ENCODE measurements at places on chromosomes 3 and 15.

DNA sequence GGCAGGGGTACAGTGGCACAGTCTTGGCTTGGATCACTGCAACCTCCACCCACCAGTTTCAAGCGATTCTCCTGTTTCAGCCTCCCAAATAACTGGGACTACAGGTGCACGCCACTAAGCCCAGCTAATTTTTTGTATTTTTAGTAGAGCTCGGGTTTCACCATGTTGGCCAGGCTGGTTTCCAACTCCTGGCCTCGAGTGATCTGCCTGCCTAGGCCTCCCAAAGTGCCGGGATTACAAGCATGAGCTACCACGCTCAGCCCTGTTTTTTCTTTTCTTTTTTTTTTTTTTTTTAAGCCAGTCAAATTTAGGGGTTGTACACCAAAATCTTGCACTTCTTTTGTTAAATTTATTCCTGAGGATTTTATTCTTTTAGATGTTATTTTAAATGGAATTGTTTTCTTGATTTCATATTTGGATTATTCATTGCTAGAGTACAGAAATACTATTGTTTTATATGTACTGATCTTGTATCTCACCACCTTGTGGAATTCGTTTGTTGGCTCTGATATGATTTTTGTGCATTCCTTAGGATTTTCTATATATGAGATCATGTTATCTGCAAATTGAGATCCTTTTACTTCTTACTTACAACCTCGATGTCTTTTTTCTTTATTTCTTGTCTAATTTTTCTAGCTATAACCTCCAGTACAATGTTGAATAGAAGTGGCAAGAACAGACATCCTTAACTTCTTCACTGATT, 65.6 kb downstream of the ZNF609 start:
- no peak for DNase-seq

- no peak for DNase-seq
Measured at GRCh38 chr15:58551764-58552504, 120.1 kb downstream of the LIPC start.

DNA sequence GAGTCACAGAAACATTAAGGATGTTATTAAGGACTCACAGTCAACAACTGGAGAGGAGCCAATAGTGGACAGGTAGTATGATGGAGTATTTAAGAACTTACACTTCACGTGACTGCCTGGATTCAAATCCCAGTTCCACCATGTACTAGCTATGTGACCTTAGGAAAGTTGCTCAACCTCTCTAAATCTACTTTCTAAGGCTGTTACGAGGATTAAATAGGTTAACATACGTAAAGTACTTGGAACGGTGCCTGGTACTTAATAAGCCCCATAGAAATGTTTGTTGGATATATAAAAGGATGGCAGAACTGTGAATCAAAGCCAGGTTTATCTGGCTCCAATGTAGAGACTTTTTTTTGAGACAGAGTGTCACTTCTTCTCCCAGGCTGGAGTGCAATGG, 24.4 kb downstream of the THRB start:
- DNase-seq: no peak

- DNase-seq: no peak
Measured at GRCh38 chr3:15805756-15806266, 8.0 kb upstream of the ANKRD28 start.

DNA sequence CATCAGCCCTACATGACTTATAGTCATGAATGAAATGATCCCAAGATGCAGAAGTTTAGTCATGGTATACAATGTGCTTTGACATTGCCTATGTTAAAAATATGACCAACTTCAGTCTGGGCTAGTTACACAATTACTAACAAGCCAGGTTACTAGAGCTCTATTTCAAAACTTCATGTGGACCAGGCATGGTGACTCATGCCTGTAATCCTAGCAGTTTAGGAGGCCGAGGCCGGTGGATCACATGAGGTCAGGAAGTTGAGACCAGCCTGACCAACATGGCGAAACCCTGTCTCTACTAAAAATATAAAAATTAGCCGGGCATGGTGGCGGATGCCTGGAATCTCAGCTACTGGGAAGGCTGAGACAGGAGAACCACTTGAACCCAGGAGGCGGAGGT, 613.0 kb downstream of the CADM2 start:
- DNase-seq: no peak

DNA sequence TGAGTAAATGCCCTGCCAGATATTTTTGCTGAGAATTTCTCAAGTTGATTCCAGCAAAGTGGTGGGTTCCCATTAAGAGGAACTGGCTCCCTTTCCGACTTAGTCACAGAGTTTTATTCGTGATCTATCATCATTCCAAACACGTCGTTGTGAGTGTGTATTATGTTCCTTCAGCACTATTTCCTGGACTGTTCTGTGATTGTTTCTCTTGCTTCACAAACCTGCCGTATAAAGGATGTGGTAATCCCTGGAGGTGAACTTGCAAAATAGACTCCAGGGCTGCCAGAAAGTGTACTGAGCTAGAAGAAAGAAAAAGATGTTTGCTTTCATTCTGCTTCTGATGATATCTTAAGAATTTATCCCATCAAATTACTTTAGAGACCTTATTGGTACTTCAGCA, 14.5 kb upstream of the CAPN3 start:
- no peak for DNase-seq

DNA sequence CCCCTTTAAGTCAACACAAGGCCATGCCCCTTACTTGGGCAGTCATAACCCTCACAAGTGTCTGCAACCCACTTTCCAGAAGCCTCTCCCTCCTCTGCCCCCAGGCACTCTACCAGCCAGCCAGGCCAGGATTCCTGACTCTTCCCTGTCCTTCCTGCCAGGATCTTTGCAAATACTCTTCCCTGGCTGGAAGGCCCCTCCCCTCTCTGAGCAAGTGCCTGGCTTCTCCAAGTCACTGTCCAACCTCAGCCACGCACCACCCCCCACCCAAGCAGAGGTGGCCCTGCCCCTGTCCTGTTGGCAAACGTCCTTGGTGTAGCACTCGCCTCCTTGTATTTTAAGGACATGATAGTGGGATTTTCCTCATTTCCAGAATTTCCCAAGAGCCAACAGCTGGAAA, 54.7 kb upstream of the USP3 start:
- no peak for DNase-seq

GRCh38 chr15:29753506-29753905, 68.8 kb downstream of the TJP1 start:
- no peak for DNase-seq

DNA sequence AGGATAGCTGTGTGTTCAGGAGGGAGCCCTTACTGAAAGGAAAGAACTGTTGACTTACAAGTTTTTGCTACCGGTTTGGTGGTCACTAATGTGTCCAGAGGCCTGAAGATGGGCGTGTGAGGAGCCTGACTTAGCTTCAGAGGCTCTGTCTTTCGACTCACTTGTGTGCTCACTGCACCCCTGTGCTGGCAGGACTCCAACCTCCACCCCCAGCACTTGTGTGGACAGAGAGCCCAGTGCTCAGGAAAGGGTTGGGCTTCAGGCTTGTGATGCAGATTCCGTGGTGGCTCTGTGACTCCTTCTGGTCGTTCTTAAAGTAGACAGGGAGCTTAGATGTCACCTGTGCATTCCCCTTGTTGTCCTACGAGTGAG, 100.9 kb downstream of the PGPEP1L start:
- DNase-seq: no peak

GRCh38 chr3:12878141-12878574, 36.8 kb upstream of the RPL32 start:
- DNase-seq: no peak

DNA sequence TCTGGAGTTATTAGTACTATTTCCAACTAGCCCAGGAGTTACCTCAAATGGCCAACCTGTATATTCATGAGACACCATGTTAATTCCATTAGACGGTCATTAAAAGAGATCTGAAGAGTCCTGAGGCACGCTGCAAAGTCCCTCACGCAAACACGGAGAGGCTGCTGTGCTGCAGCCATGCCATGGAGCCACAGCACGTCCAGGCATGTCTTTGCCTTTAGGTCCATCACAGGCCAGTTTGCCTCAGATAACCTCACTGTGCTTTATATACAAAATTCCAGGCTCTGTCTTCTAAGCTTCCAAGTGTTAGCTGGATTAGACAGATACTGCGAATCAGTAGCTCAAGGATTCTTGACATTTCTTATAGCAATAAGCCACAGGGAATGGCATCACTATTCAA, 9.8 kb upstream of the PLAAT1 start:
- DNase-seq: no peak

DNA sequence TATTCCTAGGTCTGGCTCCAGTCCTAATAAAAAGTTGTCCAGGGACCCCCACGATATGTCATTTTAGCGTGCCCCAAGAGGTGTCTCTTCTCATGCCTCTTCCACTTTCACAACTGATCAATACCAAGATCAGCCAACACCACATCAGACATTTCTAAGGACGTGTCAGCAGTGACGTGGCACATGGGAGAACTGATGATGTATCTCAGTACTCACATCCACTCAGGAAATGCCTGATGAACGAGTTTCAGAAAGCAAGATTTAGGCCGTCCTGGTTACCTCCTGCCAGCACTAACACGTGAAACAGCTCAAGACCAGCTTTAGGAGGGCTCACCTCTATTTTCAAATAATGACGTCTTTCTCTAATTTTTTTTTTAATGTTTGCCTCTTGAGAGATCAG, 19.6 kb downstream of the VGLL4 start:
- no peak for DNase-seq

GRCh38 chr3:58176827-58177489, 33.8 kb downstream of the DNASE1L3 start:
- DNase-seq: no peak

All from GM19239 (cell line).